ENCODE measurements at places on chromosomes 6 and 20.
A peak's percentile ranks its signal among the peaks of the same experiment; 100 is the strongest.

DNA sequence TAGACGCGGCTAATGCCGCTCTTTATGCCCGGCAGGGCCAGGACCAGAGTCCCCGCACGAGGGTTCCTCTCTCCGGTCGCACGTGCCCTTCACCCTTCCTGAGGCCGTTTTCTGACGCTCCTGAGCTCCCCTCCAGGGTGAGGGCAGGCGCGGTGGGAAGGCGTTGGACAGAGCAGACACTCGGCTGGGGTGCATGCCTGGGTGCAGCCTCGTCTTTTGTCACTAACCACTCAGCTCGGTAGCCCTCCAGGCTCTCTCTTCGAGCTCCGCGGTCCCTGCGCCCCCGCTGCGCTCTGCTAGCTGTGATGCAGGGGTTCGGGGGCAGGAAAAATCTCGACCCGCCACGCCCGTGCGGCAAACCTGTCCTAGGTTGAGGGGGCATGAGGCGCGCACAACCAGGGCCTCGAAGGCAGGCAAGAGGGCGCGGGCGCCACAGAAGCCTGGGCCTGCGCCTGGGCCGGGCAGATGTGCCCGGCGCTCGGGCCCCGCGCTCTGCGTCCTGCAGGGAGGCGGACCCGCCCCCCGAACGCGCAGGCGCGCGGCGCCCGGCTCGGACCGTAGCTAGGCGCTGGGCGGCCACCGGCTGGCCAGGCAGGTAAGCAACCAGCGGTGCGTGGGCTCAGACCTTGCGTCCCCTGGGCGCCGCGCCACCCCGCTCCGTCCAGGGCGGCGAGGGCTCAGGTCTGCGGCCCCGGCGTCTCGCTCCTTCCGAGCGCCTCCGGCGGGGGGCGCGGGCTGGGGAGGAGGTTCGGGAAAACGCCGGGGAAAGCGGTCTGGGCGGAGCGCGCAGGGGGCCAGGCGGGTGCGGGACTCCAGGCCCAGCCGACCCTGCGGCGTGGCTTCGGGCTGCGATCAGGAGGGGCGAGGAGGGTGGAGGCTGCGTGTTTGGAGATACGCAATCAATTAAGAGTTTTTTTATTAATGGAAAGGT lies at the start of gene L3MBTL1:
L3MBTL1 (plus strand) TSS at position 548 of the 931 bp plus-strand sequence. CDS start 5,807 bp downstream, outside the sequence.
- DNase-seq, result peak; percentile 81

DNA sequence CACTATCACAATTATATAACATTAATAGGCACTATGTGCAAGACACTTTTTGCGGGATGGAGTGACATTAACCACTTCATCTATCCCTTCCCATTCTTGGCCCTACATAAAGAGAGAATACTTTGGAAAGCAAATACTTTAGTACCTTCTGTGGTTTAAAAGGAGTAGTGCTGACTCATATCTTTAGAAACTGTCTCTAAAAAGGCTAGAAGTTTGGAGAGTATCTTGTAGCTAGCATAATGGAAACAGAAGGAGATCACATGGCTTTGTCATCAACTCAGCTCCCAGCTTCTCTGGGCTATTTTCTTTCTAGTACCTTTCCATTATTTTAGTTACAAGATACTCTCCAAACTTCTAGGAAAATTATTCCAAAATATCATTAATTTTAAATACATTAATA lies 157.5 kb downstream of the ADGRG6 start:
- peak; percentile 17 for DNase-seq

DNA sequence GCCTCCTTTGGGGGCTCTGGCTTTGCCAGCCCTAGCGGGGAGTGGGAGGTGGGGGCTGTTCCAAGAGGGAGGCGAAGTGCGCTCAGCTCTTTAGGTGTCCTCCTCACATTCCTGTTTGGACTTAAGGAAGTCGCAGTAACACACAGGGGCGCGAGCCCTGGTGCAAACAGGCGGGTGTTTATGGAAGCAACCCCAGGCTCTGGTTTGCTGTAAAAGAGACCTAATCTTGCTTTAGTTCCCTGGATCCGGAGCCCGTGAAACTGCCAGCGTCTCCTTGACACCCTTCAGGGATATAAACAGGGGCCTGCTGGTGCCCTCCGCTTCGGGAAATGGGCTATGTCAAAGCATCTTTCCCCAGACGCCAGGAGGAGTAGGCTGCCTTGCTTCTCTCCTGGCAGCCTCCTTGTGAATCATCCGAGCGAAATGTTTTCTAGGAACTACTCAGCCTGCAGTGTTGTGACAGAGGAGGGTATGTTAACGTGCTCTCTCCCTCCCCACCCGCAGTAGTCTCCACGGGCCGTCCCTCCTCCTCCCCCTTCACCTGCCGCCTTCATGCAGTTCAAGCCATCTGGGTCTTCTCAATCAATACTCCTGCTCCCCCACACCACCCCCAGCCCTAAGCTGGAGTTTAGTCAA lies 168.0 kb upstream of the LRFN2 start:
- peak; percentile 85 for DNase-seq

- peak; percentile 9 for DNase-seq
Measured at GRCh38 chr20:2955257-2955970, 82.1 kb downstream of the PTPRA start.

GRCh38 chr6:157569543-157569942 lies 188.6 kb downstream of the ZDHHC14 start:
- no peak for DNase-seq

GRCh38 chr20:21049305-21049828 lies 56.8 kb downstream of the LINC00237 start:
- no peak for DNase-seq

DNA sequence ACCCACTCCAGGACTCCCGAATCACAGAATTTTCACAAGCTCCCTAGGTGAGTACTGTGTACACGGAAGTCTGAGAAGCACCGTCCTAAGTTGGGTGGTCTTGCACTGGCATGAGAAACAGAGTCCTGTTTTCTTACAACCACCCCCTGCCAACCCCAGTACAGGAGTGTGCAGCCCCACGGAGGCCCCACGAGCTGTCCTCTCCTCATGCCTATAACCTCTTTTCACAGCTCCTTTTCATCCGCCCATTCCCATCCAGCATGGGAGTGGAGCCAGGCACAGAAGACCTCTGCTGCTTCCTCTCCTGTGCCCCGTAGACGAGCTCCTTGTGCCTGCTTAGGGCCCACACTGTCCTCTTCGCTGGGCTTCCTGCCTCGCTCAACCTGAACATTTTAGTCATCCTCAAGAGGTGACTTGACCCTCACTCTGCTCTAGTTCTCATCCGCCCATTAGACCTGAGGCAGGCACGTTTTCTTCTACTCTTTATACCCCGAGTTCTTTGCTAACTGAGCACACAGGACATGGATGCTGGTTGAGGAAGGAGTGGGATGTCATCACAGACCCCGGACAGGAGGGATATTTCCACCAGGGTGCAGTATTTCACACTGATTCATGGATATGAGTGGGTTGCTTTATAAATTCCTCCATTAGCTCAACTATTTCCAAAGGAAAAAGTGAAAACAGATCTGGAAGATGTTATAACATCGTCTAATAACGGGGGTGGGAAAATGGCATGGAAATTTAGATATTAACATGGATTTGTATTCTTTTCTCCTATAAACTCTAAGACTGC lies 160.5 kb downstream of the TTLL2 start:
- no peak for DNase-seq

GRCh38 chr20:1941226-1941625 lies 46.0 kb downstream of the SIRPA start:
- peak; percentile 84 for DNase-seq
